NCI-H2107 (cell line): ENCODE measurements at places on chromosomes 2 and 18.

- DNase-seq: no peak
Observed at GRCh38 chr2:143841935-143842334, 678.0 kb downstream of the ZEB2 start.

GRCh38 chr2:218396688-218397462 lies 2.8 kb upstream of the CTDSP1 start:
- DNase-seq: no peak

DNA sequence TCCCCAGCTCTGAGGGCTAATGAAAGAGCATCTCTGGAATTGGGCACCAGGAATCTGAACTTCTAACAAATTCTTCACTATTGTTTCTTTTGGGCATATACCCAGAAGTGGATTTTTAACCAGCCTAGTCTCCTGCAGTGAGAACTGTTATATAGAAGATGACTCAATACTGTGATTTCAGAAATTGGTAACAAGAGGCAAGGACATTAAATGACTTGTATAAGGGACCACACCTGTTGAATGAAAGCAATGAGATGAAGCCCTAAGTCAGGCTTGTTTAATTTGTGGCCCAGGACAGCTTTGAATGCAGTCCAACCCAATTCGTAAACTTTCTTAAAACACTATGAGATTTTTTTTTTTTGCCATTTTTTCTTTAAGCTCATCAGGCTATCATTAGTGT lies 57.9 kb downstream of the EPC2 start:
- no peak for DNase-seq

DNA sequence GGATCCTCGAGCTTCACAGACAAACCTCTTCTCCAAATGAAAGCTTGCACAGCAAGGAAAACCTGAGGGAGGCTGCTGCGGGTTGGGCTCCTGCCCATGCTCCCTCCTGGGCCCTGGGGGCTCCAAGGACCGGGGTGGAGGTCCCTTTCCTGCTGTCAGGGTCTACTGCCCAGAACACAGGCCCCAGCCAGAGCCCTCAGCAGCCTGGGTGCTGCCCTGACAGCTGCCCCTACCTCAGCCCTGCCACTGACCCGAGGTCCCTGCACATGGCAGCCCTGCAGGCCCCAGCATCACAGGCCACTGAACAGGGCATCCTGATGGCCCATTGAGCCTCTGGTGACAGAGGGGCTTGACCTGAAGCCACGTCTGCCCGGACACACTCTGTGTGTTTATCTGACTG lies 41.0 kb downstream of the CROCC2 start:
- no peak for DNase-seq

DNA sequence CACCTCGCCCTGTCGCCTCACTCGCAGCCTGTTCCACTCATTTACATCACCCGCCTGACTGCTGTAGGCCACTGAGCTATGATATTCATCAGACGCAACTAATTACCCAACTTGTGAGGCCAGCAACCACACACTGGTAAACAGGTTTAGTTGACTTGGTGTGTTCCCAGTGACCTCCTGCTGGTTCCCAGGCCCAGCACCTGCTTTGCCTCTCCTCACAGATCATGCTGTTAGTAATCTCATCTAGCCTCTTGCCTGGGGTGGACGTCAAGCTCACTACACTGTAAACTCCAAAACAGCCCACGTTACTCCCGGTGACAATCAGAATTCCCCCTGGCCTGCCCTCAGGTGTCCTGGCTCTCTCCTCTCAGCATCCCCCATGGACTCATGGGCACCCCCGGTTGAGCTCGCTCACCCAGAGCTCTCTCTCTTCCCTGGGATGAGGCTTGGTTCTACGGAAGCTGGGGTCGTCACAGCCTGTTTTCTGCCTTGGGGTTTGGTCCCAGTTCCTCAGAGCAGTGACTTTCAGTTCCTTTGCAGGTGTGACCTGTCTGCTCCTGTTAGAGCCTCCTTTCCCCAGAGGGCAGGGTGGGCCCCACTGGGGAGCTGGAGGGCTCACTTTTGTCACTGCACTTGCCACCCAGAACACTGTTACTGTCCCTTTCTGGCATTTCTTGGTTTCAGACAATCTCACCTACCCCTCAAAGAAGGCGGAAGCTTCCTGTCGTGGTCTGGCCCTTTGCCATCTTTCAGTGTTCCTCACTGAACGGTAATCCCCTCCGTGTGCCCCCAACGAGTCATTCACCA lies 40.3 kb downstream of the INPP5D start:
- DNase-seq: no peak

GRCh38 chr2:238969857-238970256 lies 122.0 kb downstream of the TWIST2 start:
- DNase-seq: no peak

GRCh38 chr2:205822579-205822978 lies 140.3 kb downstream of the NRP2 start:
- DNase-seq: no peak

- DNase-seq: no peak
Observed at GRCh38 chr18:62436636-62437234, 86.1 kb upstream of the ZCCHC2 start.

GRCh38 chr18:64275593-64276300 lies 126.9 kb upstream of the LINC00305 start:
- no peak for DNase-seq

GRCh38 chr2:33104726-33105125 lies 158.0 kb downstream of the LTBP1 start:
- no peak for DNase-seq

GRCh38 chr2:159555651-159556392 lies 60.5 kb downstream of the BAZ2B start:
- DNase-seq: no peak

GRCh38 chr2:219803294-219803693 lies 175.9 kb downstream of the SLC4A3 start:
- no peak for DNase-seq

GRCh38 chr2:226798422-226799210 lies 1.0 kb downstream of the IRS1 start:
- DNase-seq: no peak
